ENCODE measurements at places on chromosomes 6 and 20. TPM values are rescaled to one million over a fixed set of nuclear protein-coding genes. Genes with fewer than 3 reads are reported as not detected.

- no peak for DNase-seq
Measured at GRCh38 chr6:157432231-157432891, 51.4 kb downstream of the ZDHHC14 start.

Gene ARFRP1
- total RNA-seq = 53.2 TPM

DNA sequence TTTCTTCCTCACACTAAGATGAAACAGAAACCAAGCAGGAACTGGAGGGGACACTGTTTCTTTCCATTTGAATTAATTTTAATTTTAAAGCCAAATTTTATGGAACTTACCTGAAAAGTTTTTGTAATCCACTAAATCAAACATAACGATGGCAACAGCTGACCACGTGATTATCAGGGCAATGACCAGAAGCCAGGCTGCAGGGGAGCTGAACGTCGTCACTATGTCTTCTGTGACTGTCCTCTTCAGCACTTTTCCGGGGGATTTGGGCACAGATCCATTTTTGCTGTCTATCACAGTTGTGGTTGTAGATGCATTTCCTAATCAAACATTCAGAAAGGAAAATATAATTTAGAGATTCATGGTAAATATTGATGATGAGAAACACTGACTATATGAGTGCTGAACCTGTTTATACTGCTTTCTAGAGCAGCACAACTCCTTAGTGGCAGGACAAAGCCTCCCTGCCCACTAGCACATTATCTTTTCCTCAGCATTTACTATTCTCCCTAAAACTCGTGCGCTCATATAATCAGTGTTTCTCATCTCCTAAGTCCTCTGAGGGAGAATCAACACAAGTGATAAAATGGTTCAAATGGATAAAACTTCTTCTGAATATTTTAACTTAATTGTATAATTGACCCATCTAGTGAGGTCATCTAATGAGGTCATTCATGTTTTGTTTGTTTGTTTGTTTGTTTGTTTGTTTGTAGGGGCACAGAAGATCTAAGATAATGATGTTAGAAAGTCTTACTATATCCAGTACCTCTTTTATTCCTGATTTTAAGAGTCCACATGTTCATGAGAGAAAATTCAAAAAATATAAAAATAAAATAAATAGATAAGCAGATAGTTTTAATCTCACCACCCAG, 65.7 kb downstream of the TRDN start:
- DNase-seq = no peak

Gene CEBPB
- 32.8 TPM for total RNA-seq

GRCh38 chr6:40438246-40438887, 148.8 kb downstream of the LRFN2 start:
- no peak for DNase-seq

Gene PLEKHG1
- 4.7 TPM for total RNA-seq

Gene NRN1
- 0.31 TPM for total RNA-seq

GRCh38 chr6:120681204-120681603, 653.1 kb downstream of the TBC1D32 start:
- no peak for DNase-seq

GRCh38 chr6:130783416-130784107, 43.6 kb upstream of the SMLR1 start:
- DNase-seq = no peak

DNA sequence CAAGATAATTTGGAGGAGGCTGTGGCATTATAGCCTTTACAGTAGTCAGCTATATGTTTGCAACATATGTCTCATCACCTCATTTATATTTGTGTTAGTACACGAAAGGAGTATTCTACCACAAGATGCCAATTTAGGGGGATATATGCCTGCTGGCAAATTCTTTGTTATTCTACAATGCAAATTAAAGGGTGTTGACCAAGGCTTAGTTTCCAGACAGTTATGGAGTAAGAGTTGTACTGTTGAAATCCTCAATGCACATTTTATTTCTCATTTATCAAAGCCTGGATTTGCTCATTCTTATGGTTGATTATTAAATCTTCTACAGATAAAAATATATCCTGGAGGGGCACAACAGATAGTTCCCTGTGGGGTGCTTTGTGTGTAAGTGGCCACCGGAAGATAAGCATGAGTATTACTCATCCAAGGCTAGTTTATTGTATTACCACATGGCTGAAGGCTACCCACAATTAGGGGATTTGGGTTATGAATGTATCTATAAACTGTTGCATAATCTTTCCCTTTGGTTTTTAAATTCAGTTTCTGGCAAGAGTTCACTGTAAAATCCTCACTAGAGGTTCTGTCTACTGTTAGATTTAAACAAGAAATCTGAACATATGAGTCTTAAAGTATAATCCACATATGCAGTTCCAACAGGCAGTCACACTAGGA, 9.0 kb downstream of the CST9 start:
- DNase-seq = no peak

Gene CRYBG1
- total RNA-seq = 61.0 TPM

Gene TRMT11
- total RNA-seq = 17.8 TPM

Gene MOXD1
- total RNA-seq = not detected

GRCh38 chr20:47258745-47259695, 97.5 kb downstream of the ZMYND8 start:
- no peak for DNase-seq

Gene CALHM4
- total RNA-seq = not detected

- no peak for DNase-seq
Measured at GRCh38 chr20:25070821-25071473, 11.0 kb downstream of the VSX1 start.

DNA sequence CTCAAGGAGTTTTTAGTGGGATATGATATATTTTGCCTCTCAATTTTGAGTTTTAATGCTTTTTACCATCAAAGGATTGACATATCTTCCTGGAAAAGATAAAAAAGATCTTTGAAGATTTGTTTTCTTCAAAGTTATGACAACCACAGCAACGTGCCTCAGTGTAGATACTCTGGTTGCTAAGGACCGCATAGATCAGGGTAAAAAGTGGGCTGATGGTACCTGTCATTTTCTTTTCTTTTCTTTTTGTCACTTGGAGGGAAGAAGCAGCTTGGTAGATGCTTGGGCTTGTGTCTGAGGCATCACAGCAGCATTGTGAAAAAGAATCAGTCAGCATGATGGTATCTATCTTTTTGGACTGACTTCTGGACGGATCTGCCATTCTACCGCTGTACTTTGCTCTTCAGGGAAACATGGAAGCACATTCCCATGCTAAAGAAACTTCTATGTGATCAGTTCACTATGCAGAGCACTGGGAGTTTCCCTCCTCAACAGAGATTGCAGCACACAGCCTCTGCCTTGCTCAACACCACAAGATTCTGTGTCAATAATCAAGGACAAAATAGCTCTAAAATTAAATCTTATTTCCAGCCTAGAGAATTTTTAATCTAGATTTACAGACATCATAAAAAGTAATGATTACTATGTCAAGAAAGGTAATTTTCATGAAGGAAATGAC, 54.8 kb upstream of the SGK1 start:
- DNase-seq = no peak

Gene MTHFD1L
- 22.1 TPM for total RNA-seq

- DNase-seq = no peak
Measured at GRCh38 chr6:136886091-136886490, 36.0 kb upstream of the SLC35D3 start.

Gene FBXL4
- 9.8 TPM for total RNA-seq

- no peak for DNase-seq
Measured at GRCh38 chr20:61349447-61350165, 97.5 kb downstream of the CDH4 start.

DNA sequence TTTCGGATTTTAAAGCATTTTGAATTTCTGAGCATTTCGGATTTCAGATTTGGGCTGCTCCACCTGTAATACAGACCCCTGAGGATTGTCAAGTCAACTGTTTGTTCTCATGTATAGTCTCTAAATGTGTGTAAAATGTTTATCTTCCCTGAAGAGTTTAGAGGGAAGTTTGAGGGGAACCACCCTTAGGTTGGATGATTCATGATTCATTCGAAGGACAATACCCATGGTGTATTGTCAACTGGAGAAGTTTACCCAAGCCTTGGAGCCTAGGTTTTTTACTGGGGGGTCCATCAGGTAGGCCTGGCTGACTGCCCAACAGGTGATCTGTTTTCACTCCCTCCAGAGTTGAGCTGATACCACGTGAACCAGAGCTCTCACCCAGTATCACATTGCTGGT, 18.9 kb downstream of the GSTA4 start:
- no peak for DNase-seq

- DNase-seq = no peak
Measured at GRCh38 chr6:112920994-112921393, 573.9 kb downstream of the RFPL4B start.

GRCh38 chr6:121436960-121437850, 1.8 kb downstream of the GJA1 start:
- DNase-seq = no peak

DNA sequence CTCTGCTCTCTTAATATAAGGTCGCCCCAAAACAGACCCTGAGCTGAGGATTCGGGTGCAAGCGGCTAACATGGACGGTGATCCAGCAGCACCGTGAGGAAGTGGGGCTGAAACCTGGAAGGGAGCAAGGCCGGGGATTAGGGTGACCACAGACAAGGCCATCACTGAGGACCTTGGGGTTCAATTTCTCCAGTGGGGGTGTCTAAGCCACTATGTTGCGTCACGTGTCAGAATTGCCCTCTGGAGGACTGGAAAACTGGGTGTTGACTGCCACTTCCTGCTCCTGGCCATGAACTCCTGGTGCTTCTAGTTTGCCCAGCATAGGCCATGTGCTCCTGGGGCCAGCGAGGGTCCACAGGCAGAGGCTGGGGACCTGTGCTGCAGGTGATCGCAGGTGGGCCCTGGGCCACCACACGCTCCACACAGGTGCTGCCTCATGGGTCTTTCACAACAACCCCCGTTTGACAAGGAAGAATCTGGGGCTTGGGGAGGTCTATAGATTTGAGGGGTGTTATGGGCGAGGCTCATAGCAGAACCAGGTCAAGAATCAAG, 101.9 kb downstream of the CDH26 start:
- no peak for DNase-seq

Gene OR12D3
- total RNA-seq = not detected

- no peak for DNase-seq
Measured at GRCh38 chr6:161217628-161218027, 56.2 kb downstream of the AGPAT4 start.

Gene IL17A
- 0.50 TPM for total RNA-seq

GRCh38 chr6:157388924-157389323, 7.9 kb downstream of the ZDHHC14 start:
- no peak for DNase-seq

Gene PLG
- total RNA-seq = not detected

Gene GCNT2
- total RNA-seq = 2.9 TPM

DNA sequence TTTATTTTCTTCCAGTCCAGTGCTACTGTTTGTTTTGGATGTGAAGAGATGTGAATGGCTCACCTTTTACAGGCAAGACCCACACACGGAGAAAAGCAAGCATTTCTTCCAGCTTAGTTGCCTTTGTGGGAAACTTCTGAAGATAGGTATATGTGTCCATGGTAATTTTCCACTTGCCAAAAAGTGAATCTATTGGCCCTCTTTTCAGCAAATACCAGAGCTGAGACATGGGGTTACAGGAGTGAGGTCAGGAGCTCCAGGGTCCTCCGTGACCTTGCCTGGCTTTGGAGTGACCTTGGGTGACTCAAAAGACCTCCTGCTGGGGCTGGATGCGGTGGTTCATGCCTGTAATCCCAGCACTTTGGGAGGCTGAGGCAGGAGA, 166.7 kb downstream of the SCML4 start:
- DNase-seq = no peak

Gene TTBK1
- 0.16 TPM for total RNA-seq

Gene TOX2
- total RNA-seq = 2.2 TPM

DNA sequence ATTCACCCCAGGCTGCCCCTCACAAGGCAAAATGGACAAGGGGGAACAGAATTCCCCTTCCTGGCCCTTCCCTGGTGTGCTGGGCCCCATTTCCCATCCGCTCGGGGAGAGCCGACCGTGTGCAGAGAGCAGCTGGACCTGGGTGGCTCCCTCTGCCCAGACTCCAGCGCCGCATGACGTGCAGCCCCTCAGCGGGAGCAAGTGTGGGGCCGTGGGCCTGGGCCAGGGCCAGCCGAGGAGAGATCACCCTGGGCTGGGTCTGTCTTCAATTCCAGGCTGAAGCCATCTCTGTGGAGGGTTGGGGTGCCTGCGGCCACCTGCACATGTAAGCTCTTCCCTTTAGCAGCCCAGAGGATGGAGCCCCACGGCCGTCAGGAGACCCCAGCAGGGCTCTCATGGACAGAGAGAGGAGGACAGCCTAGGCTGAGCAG, 241.8 kb downstream of the TTLL2 start:
- DNase-seq = no peak

DNA sequence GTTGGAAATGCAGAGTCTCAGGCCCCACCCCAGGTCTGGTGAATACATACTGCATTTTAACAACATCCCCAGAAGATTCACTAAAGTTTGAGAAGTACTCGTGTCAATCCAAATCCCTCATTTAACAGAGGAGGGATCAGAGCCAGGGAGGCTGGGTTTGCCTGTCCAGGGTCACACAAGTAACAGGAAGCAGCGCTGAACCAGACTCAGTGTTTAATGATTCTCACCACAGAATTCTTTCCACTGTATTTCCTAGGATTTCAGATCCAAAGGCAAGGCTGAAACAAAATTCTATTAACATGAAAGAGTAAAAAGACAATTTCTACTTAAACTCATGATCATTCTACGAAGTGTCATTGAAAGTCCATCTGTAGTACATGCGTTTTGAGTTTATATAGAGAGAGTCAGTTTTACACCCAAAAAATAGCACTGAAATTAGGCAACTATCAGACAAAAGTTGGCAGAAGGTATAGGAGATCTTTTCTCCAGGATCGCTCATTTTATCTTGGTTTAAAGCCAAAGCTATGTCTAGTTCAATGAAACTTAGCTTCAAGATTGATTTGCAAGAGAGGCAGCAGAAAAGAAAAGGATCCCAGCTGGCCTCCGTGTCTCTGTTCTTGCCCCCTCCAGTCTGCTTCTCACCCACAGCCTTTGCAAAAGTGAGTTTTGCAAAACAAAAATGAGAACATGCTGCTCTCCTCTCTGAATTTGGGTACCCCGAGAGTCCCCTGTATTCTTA, 6.0 kb upstream of the AGPAT4 start:
- no peak for DNase-seq

Gene SOX18
- total RNA-seq = not detected

GRCh38 chr20:44745598-44746366, at the start of gene KCNK15:
TSS of gene KCNK15 (plus strand) at chr20:44745865. CDS start at chr20:44745911, 46 bp downstream.
- DNase-seq = no peak

GRCh38 chr6:12624142-12624837, 92.3 kb upstream of the PHACTR1 start:
- no peak for DNase-seq

Gene WASF1
- 0.94 TPM for total RNA-seq

DNA sequence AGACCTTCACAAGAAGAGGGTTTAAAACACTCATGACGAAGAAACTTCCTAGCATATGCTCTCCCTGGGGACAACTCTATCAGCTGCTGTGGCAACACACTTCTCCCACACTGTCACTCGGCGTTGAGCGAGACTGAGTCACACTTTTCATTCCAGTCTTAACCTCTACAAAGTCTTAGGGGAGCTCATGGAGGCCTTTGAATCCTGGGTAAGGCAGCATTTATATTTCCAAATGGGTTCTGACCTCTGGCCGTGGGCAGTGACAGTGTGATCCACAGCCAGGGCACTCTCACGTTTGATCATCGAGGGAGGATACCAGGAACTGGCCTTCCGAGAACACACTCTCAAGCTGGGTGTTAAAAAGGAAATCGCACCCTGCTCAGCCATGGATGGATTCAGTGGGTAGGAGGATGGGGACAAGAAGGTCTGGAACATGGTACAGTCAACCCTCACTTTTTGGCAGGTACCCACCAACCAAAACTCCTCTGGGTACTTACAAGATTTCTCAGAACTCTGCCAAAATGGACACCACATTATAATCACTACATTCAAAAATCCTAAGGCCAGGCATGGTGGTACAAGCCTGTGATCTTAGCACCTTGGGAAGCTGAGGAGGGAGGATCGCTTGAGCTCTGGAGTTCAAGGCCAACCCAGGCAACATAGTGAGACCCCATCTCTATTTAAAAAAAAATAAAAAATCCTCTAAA, 19.6 kb downstream of the RRBP1 start:
- no peak for DNase-seq
